NCI-H69 (cell line): ENCODE measurements at places on chromosomes 16 and 17.

DNA sequence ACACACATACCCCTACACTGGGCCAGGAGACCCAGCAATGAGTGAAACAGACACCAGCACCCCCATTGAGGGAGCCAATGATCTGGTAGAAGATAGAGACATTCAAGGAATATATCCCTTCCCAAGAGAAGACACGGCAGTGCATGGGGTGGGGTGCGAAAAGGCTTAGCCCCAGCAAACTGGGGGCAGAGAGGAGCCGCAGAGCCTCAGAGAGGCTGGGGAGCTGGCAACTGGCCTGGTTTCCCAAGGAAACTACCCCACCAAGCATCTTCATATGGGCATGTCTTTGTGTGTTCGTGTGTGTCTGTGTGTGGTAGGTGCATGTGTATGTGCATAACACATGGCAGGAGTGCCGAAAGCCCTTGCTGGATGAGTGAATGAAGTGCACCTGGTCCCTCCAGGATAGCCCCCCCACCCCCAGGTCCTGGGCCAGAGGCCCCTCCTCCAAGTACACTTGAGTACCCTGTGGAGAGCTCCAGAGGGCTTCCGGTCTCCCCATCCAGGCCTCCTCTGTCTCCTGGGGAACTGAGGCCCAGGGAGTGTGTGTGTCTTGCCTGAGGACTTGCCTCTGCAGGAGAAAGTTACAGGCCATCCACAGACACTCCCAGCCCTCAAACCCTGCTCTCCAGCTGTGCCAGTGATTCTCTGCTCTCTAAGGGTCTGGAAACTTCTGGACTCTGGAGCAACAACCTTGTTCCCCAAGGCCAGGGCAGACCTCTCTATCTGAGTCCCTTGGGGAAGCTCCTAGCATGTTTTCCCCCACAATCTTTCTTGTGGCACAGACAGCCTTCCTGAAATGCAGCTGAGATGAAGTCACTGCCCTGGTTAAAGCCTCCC, 15.9 kb downstream of the TBX2 start:
- DNase-seq = peak; percentile 41

- peak; percentile 4 for DNase-seq
Measured at GRCh38 chr17:8285270-8286181, 2.9 kb upstream of the RANGRF start.

DNA sequence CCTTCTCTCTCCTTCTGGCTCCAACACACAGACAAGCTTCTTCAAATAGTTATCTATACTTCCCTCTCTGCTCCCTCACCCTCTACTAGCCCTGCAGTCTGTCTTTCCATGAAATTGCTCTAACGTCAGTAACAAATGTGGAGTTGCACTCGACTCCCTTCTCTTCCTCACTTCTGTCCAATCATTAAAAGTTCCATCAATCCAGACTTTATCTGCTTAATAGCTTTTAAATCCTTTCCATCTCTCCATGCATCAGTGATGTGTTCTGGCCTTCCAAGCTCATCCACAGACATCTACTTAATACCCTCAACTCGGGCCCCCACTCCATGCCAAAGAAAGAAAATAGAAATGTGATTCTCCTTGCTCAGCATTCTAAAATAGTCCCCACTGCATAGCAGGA, 422.1 kb upstream of the CDH5 start:
- DNase-seq = no peak

GRCh38 chr16:50562657-50563056, 14.5 kb downstream of the NKD1 start:
- DNase-seq = no peak

DNA sequence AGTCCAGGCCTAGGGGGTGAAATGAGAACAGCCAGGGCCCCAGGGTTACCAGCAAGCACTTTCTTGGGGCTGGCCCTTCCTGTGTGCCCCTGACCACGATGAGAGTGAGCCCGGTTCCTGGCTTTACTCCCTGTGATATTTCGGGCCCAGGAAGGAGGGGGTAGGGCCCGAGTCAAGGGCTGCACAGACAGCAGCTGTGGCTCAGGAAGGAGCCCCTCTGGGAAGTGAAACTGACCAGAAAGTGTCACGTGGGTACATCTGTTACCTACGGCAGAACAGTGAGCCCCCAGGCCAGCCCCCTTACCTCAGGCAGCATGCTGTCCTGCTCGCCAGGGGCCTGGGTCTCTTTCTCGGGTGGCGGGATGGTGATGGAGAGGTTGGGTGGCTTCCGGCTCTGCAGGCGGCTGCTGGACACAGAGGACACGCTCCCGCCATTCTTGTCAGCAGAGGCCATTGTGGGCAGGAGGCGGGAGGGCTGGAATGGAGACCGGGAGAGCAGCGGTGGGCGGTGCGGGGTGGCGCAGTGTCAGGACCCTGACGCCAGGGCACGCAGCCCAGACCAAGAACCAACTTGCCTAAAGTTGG, 13.8 kb downstream of the AANAT start:
- no peak for DNase-seq

GRCh38 chr16:48004141-48004695, 151.6 kb downstream of the ABCC12 start:
- no peak for DNase-seq

DNA sequence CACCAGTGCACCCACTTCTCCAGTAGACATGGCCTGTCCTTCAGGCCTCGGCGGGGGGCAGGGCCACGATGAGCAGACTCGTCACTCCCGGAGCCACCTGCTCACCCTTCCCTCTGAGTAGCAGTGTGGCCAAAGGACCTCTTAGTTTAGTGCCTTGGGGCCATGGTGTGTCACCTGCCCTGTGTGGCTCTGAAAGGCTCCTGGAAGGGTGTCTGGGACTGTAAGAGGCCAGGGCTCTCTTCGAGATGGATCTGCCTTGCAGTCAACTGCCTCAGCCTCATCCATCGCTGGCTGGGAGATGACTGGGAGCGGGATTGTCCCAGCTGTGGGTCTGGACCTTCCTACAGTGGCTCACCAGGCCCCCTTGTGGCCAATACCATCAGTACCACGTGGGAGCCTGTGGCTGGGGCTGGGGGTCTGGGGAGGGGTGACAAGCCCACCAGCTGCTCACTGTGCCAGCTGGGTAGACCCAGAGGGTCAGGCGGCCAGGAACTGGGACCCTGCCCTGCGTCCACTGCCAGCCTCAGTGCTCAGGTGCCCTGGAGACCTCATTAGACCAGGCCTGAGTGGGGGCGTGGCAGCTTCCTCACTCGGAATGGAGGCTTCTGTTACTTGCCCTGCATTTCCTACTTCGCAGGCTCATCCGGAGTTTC, 133.4 kb downstream of the OR1D5 start:
- peak; percentile 33 for DNase-seq

DNA sequence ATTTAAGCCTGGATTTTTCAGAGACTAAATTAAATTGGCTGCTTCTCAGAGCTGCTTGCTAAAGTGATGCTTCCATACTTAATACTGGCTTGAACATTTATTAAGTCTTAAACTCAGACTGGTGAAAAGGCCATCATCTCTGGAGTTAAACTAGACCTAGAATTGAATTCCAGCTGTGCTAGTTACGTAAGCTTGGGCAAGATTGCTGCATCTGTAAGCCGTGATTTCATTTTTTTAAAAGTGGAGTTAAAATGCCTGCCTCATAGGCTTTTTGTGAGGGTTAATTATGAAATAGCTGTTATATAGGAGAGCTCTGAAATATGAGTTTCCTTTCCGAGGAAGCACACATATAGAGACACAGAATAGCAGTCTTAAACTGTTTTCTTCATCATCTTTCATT, 84.7 kb downstream of the VAT1L start:
- DNase-seq = no peak

DNA sequence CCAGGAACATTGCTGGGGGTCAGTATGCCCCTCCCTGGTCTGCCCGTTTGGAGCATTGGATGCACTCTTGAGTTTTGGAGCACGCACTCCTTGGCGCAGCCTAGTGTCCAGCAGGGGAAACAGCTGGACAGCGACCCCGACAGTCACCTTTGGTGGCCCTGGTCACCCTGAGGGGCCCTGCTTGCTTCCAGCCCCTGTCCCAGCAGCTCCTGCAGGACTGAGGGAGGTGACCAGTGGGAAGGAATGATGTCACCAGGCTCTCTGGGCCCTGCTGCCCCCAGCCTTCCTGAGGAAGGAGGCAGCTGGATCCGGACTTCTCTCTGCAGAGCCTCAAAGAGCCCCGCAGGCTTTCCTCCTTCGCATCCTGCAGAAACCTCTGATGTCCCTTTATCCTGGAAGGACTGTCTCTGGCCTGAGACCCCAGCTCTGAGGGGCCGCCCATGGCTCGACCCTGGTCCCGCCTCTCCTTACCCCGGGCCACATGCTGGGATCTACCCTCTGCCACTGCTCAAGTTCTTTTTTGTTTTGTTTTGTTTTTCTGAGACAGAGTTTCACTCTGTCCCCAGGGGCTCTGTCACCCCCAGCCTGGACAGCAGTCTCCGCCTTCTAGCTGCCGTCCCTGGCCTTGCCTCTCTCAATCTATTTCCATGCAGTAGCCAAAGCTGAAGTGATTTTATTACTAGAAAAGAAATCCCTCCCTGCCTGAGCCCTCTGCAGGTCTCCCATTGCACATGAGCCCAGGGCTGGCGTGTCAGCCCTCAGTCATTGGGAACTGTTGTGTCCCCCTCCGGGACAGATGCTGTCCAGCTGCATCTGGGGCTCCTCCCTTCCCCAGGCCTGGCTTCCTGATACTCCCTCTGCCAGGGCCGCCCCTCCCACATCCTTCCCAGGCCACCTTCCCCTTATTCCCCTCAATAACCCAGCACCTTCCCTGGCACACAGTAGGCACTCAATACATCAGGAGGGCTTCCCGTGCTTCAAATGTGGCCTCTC, 11.6 kb downstream of the ZSCAN10 start:
- DNase-seq = no peak
